ENCODE measurements at places on chromosomes 12 and 14.

DNA sequence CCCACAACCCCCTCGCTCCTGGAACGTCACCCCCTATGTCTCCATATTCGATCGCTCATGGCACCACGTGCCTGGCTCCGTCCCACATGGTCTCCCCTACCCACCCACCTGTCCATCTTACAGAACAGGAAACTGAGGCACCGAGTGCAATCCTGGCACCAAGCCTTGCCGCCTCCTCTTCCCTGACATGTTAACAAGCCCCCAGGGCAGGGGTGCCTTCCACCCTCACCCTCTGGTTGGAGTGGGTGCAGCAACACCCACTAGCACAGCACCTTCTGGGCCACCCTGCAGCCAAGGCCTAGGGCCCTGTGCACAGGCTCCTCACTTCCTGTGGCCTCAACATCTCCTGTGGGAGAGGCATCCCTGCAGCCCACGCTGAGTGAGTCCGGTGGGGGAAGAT, 110.3 kb downstream of the RFLNA start:
- no peak for DNase-seq

GRCh38 chr12:44774815-44775411, 101.2 kb downstream of the NELL2 start:
- DNase-seq = peak; percentile 56
- no peaks in the 10 kb centered on the region for H3K27me3 ChIP-seq
- H3K36me3 ChIP-seq = no peaks in the 10 kb centered on the region
- no peak overlapping the region for H3K4me3 ChIP-seq
- H3K4me1 ChIP-seq = no peaks in the 10 kb centered on the region

DNA sequence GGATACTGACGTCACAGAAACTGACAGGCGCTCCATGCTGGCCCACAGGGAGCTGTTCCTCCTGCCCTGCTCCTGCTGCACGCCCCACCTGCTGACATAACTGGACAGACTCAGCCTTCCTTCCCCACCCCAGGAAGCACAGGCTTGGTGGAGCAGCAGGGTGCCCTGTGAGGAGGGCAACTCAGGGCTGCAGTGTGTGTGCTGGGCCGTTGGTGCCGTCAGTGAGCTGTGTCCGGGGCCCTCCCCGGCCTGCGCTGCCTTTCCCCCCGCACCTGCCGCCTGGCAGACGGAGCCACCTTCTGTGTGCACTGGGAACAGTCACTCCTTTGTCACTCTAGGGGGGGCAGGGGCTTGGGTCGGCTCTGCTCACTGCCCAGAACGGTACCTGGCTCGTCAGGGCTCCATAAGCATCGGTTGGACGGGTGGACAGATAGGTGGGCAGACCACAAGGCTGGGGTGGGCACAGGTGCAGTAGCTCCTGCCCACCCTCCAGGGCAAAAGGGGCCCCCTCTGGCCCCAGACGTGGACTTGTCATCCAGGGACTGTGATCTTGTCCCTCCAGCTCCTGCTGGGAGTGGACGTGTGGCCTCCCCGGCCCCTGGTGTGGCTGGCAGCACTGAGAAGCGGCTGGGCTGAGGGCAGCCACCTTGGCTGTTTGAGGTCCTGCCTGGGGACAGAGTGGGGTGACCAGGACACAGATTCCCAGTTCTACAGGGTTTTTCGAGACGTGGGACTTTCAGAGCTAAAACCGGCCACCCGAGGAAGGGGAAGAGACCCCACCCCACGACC, 32.8 kb downstream of the FBRSL1 start:
- H3K36me3 ChIP-seq = peaks cover 11% of the 10 kb centered on the region
- H3K27me3 ChIP-seq = no peaks in the 10 kb centered on the region
- no peak overlapping the region for H3K27ac ChIP-seq
- no peak for DNase-seq
- no peaks in the 10 kb centered on the region for H3K4me1 ChIP-seq
- H3K4me3 ChIP-seq = no peak overlapping the region

GRCh38 chr14:63375769-63376168, 57.0 kb upstream of the GPHB5 start:
- H3K27me3 ChIP-seq = no peaks in the 10 kb centered on the region
- peaks cover 11% of the 10 kb centered on the region for H3K4me1 ChIP-seq
- H3K27ac ChIP-seq = no peak overlapping the region

- H3K27me3 ChIP-seq = no peaks in the 10 kb centered on the region
- H3K36me3 ChIP-seq = no peaks in the 10 kb centered on the region
- no peak for DNase-seq
- no peak overlapping the region for H3K27ac ChIP-seq
- H3K4me1 ChIP-seq = peaks cover 7% of the 10 kb centered on the region
- no peak overlapping the region for H3K4me3 ChIP-seq
Measured at GRCh38 chr14:59310633-59311032, 122.2 kb downstream of the DAAM1 start.

DNA sequence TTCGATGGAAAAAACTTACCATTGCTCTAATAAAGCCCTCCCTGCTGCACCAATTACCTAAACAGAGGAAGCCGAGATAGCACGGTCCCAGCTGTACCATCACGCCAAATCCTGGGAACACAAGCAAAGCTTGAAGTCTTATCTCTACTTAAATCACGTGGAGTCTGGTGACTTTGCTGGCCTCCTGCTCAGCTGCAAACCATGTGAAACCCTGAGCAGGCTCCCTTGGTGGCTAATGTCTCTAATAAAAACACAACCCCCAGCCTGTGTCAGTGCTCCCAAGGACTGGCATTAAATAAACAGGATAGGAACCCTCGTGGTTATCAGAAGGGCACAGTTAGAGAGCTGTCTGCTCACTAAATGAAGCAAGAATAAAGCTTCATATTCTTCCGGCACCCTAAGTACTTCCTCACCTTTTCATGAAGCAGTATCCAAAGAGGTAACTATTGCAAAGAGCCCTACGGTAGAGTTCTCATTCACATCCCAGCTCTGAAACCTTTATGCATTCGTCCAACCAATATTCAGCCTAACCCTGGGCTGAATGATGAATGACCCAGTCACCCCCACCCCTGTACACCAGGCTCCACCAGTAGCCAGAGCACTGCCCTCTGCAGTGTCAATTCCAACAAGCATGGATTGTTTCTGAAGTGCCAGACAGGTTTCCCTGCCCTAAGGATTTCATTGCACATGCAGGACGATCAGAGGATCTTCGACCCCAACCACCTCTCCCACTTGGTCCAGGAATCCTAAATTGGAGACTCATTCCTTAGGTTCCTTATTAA, 452.7 kb upstream of the TMPO start:
- no peak for DNase-seq
- no peaks in the 10 kb centered on the region for H3K4me1 ChIP-seq
- H3K36me3 ChIP-seq = no peaks in the 10 kb centered on the region
- H3K27me3 ChIP-seq = no peaks in the 10 kb centered on the region
- H3K27ac ChIP-seq = no peak overlapping the region
- no peak overlapping the region for H3K4me3 ChIP-seq

DNA sequence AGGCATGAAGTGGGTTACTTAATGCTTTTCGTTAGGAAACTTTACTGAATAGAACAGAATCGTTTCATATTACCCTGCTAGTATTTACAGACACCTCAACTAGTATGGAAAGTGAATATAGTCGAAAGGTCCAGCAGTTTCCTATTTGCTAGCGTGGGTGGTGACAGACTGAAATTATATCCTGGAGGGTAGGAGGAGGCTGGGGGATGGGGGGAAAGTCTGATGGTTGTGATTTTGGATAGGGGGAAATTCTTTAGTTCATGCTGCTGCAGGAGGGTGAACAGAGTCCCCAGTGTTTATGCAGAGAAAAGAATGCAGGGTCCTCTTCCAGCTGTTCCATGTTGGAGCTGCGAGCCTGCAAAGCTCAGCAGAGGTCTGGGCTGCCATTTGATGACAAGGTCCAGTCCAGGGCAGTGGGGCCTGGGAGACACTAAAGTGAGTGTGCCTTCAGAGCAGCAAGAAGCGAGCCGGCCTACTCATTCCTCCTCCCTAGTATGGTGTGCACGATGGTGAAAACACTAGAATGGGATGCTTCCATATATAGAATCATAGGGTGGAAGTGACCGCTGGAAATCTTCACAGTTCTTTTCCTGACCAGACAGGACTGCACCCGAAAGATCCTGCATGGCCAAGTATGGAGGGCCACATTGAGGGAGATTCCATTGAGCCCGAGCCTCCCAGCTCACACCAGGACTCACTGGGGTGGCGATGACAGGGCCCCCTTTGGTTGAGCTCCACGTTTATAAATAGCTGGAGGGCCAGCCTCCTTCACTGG, 2.1 kb downstream of the SAMD4A start:
- H3K4me3 ChIP-seq = no peak overlapping the region
- peaks cover 19% of the 10 kb centered on the region for H3K4me1 ChIP-seq
- peaks cover 18% of the 10 kb centered on the region for H3K36me3 ChIP-seq
- H3K27me3 ChIP-seq = peaks cover 36% of the 10 kb centered on the region
- H3K27ac ChIP-seq = no peak overlapping the region

DNA sequence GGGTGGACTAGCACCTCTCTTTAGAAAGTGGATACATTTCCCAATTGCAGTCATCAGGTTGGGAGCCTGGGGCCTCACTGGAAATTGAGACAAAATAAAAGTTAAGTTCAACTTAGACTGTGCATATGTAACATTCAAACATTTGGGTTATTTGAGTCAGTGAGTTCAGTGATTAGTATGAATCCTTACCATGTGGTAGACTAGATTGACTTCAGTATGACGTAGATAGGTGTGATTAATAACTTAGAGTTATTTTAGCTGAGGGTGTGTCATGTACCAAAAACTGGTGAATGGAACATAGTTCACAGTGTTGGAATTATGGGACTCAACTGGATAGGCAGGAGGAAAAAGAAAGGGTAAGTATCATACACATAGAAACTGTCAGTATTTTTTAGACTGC, 8.0 kb upstream of the SSTR1 start:
- no peak overlapping the region for H3K27ac ChIP-seq
- no peak for DNase-seq
- no peaks in the 10 kb centered on the region for H3K36me3 ChIP-seq
- no peaks in the 10 kb centered on the region for H3K27me3 ChIP-seq
- H3K4me1 ChIP-seq = no peaks in the 10 kb centered on the region

DNA sequence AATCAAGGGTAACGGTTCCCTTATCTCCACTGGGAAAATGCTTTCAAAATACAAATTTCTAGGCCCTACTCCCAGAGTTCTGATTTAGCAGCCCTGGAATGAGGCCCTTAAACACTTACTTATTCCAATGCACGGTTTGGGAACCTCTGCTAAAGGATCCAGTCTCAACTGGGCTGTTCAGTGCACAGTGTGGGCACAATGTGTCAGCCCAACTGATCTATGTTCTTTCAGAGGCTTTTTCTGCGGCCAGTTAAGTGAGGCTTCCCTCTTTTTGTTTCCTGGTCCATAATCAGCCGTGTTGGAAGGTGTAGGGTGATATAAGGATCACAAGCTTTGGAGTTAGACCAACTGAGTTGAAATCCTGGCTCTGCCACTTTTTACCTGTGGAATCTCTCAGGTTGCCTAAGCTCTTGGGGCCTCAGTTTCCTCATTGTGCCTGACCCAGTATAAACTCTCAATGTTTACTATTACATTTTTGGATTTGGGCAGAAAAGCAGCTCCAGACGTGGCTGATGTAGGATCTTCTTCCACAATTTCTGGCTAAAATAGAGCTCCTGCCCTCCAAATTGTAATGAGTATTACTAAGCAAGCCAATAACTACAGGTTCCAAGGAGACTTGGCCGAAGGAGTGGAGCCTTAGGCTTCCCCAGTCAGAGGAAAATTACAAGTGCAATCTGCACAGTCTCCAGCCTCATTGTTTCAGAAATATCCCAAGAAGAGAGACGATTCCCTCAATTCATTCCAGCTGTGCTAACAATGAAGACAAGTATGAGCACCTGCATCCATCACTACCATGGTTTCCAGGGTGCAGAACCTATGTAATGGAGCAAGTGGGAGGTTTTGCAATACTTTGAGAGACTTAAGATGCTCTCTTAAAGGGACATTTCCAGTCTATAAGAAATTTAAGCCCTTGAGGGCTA, 2.3 kb upstream of the ANGEL1 start:
- no peaks in the 10 kb centered on the region for H3K36me3 ChIP-seq
- H3K27me3 ChIP-seq = peaks cover 3% of the 10 kb centered on the region
- H3K4me1 ChIP-seq = peaks cover 24% of the 10 kb centered on the region
- no peak overlapping the region for H3K27ac ChIP-seq

- H3K4me1 ChIP-seq = no peaks in the 10 kb centered on the region
- DNase-seq = no peak
- no peak overlapping the region for H3K4me3 ChIP-seq
- H3K27me3 ChIP-seq = no peaks in the 10 kb centered on the region
- H3K36me3 ChIP-seq = peaks cover 11% of the 10 kb centered on the region
Measured at GRCh38 chr12:116220756-116221155, 56.7 kb downstream of the MED13L start.

DNA sequence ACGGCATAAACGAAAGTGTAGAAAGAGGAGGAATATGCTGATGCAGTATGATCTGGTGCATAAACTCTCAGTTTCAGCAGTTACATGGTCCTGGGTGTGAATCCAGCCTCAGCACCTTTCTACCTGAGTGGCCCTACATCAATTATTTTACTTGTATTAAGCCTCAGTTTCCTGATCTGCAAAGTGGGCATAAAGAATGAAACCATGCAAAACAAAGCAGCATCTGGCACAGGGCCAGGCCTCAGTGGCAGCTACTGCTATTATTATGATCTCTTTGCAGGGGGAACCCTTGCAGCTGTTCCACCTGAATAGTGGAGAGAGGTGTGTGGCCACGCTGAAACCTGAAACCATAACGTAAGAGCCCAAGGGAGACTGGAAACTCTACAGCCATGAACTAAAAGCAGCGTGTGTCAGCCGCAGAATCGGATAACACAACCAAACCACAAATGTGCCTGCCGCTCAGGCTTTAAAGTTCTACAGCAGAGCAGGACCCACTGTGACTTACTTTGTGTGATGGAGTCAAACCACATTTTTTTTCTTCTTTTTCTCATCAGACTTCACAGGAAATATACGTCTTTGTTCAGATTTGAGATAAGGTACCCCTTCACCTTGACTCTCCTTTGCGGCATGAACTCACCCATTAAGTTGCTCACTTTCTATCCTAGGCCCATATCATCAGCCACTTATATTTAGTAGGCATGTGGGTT, 29.2 kb upstream of the FOS start:
- no peaks in the 10 kb centered on the region for H3K36me3 ChIP-seq
- H3K27ac ChIP-seq = peak overlapping the region; percentile 45
- peaks cover 56% of the 10 kb centered on the region for H3K27me3 ChIP-seq
- H3K4me3 ChIP-seq = peak overlapping the region; percentile 46
- peaks cover 50% of the 10 kb centered on the region for H3K4me1 ChIP-seq
- peak; percentile 92 for DNase-seq

- H3K27me3 ChIP-seq = peaks cover 33% of the 10 kb centered on the region
- H3K36me3 ChIP-seq = no peaks in the 10 kb centered on the region
- H3K27ac ChIP-seq = peak overlapping the region; percentile 15
- DNase-seq = no peak
- H3K4me1 ChIP-seq = peaks cover 22% of the 10 kb centered on the region
Measured at GRCh38 chr14:60632257-60632656, 17.0 kb downstream of the SIX1 start.

DNA sequence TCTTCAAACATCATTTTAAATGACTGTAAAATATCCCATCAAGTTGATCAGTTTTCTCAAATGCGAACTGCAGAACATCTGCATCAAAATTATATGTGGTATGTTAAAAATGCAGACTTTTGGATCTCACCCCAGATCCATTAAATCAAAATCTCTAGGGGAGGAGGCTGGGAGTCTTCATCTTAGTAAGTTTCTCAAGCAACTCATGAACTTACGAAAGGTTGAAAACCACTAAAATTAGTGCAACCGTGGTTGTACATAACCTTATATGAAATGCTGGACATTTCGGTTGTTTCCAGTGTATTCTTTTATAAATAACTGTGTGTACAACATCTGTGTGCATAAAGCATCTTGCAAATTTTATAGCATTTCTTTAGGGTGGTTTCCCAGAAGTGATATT, 39.2 kb downstream of the ZFP36L1 start:
- H3K27ac ChIP-seq = no peak overlapping the region
- DNase-seq = no peak
- H3K36me3 ChIP-seq = no peaks in the 10 kb centered on the region
- H3K27me3 ChIP-seq = no peaks in the 10 kb centered on the region

- no peak overlapping the region for H3K4me3 ChIP-seq
- H3K27ac ChIP-seq = no peak overlapping the region
- H3K27me3 ChIP-seq = no peaks in the 10 kb centered on the region
- H3K36me3 ChIP-seq = no peaks in the 10 kb centered on the region
- peaks cover 6% of the 10 kb centered on the region for H3K4me1 ChIP-seq
Measured at GRCh38 chr12:67477681-67478265, 170.8 kb upstream of the DYRK2 start.
